Activated CD4-positive, alpha-beta T cell treated with anti-CD3 and anti-CD28 coated beads for 36 hours (primary cell): ENCODE measurements at places on chromosomes 4 and X. TPM values are rescaled to one million over a fixed set of nuclear protein-coding genes. Genes with fewer than 3 reads are reported as not detected.

GRCh38 chrX:82677286-82677685 lies 830.8 kb upstream of the POU3F4 start:
- no peak overlapping the region for H3K27ac ChIP-seq
- no peak for DNase-seq
- no peaks in the 10 kb centered on the region for H3K4me1 ChIP-seq
- no peaks in the 10 kb centered on the region for H3K27me3 ChIP-seq

DNA sequence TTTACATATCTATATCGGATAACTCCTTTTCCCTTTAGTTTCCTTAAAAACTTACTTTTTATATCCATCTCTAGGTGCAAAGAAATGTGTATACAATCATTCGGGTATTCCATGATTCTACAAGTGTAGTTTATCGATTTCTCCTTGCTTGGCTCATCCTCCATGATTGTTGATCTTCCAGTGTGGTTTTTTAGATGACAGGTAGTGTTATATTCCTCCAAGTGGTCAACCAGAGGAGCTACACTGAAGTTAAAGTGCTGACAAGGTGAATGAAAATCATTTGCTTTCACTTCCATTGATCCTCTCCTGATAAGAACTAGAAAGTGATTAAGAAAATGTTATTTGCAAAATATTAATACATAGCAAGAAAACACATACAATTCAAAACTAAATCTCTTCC lies 38.5 kb downstream of the TMEM156 start:
- DNase-seq, result no peak
- peaks cover 28% of the 10 kb centered on the region for H3K36me3 ChIP-seq
- no peak overlapping the region for H3K27ac ChIP-seq
- H3K27me3 ChIP-seq, result no peaks in the 10 kb centered on the region
- H3K4me3 ChIP-seq, result no peak overlapping the region

PDZD11 gene
- 28.0 TPM for total RNA-seq

LONRF3 gene
- 1.7 TPM for total RNA-seq

NOA1 gene
- total RNA-seq, result 31.5 TPM

GRCh38 chr4:155529716-155530115 lies 136.9 kb upstream of the GUCY1A1 start:
- H3K27me3 ChIP-seq, result no peaks in the 10 kb centered on the region
- H3K27ac ChIP-seq, result no peak overlapping the region
- H3K4me1 ChIP-seq, result no peaks in the 10 kb centered on the region
- DNase-seq, result no peak
- H3K4me3 ChIP-seq, result no peak overlapping the region

GRCh38 chr4:70564033-70564432 lies 28.0 kb upstream of the AMBN start:
- no peak overlapping the region for H3K4me3 ChIP-seq
- H3K4me1 ChIP-seq, result no peaks in the 10 kb centered on the region
- no peaks in the 10 kb centered on the region for H3K27me3 ChIP-seq
- no peaks in the 10 kb centered on the region for H3K36me3 ChIP-seq
- no peak for DNase-seq
- H3K27ac ChIP-seq, result no peak overlapping the region

PWWP3B gene
- not detected for total RNA-seq

SHOX gene
- not detected for total RNA-seq

- DNase-seq, result no peak
- H3K36me3 ChIP-seq, result peaks cover 2% of the 10 kb centered on the region
- no peaks in the 10 kb centered on the region for H3K27me3 ChIP-seq
These were observed 190.9 kb upstream of the GATB start for GRCh38 chr4:151951671-151952050.

DNA sequence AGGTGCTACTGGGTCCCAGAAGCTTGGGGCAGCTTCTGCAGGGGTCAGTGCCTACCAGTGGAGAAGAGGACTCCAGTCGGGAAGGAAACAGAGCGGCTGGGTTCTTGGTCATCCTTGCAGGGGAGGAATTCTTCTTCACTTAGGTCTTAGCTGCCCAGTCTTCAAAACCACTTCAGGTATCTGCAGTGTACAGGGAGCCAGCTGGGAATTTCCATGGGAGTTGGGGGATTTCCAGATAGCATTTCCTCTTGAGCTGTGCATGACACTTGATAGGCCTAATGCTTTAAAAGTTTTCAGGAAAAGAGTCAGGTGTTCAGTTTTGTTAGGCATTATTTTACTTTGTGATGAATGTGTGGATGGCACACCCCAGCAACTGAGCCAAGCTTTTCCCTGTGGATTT lies 58.1 kb upstream of the ENPP6 start:
- H3K27me3 ChIP-seq, result no peaks in the 10 kb centered on the region
- peaks cover 7% of the 10 kb centered on the region for H3K36me3 ChIP-seq
- H3K4me3 ChIP-seq, result no peak overlapping the region
- H3K4me1 ChIP-seq, result peaks cover 38% of the 10 kb centered on the region
- no peak for DNase-seq

GRCh38 chr4:82248903-82249632 lies 124.7 kb downstream of the HNRNPD start:
- H3K27me3 ChIP-seq, result no peaks in the 10 kb centered on the region
- peak overlapping the region; percentile 58 for H3K27ac ChIP-seq
- no peaks in the 10 kb centered on the region for H3K36me3 ChIP-seq
- H3K4me1 ChIP-seq, result peaks cover 6% of the 10 kb centered on the region
- no peak overlapping the region for H3K4me3 ChIP-seq
- no peak for DNase-seq

CXorf66 gene
- not detected for total RNA-seq

HSD17B13 gene
- not detected for total RNA-seq

- no peak overlapping the region for H3K27ac ChIP-seq
- DNase-seq, result no peak
- H3K4me3 ChIP-seq, result no peak overlapping the region
- H3K27me3 ChIP-seq, result no peaks in the 10 kb centered on the region
These were observed 1345.2 kb downstream of the FSTL5 start for GRCh38 chr4:160818571-160818970.

USP26 gene
- total RNA-seq, result not detected

TEX13C gene
- total RNA-seq, result not detected

GRCh38 chrX:49919617-49920016 lies 2.8 kb upstream of the CLCN5 start:
- DNase-seq, result peak; percentile 41
- H3K4me3 ChIP-seq, result no peak overlapping the region

AWAT2 gene
- not detected for total RNA-seq

CMC4 gene
- 7.6 TPM for total RNA-seq
